Activated naive CD8-positive, alpha-beta T cell treated with anti-CD3 and anti-CD28 coated beads, Interleukin-2, amount 10 ng/mL, durations not matched to agents 7 days and 5 days (primary cell): ENCODE measurements at places on chromosomes 12 and 14.

GRCh38 chr14:61564618-61565091 lies 130.7 kb upstream of the HIF1A start:
- H3K27me3 ChIP-seq, result no peaks in the 10 kb centered on the region
- peaks cover 34% of the 10 kb centered on the region for H3K4me1 ChIP-seq
- H3K27ac ChIP-seq, result no peak overlapping the region
- no peak overlapping the region for H3K4me3 ChIP-seq
- H3K36me3 ChIP-seq, result peaks cover 6% of the 10 kb centered on the region

DNA sequence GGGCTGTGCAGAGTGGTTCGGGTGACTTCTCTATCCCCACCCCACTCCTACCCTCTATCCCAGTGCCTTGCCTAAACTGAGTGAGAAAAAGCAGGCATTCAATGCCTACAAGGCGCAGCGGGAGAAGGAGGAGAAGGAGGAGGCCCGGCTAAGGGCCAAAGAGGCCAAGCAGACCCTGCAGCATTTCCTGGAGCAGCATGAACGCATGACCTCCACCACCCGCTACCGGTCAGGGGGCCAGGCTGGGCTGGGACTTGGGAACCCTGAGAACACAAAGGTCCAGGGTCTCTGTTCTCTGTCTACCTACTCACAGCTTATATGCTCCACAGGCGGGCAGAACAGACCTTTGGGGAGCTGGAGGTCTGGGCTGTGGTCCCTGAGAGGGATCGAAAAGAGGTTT lies 11.7 kb downstream of the PRPF40B start:
- DNase-seq, result no peak
- H3K36me3 ChIP-seq, result peaks cover 3% of the 10 kb centered on the region
- H3K4me1 ChIP-seq, result peaks cover 19% of the 10 kb centered on the region
- H3K4me3 ChIP-seq, result no peak overlapping the region

GRCh38 chr12:108730365-108731104 lies 783 bp downstream of the CORO1C start:
- peaks cover 40% of the 10 kb centered on the region for H3K4me1 ChIP-seq
- H3K27ac ChIP-seq, result peak overlapping the region; percentile 84
- no peaks in the 10 kb centered on the region for H3K27me3 ChIP-seq
- peaks cover 2% of the 10 kb centered on the region for H3K36me3 ChIP-seq

DNA sequence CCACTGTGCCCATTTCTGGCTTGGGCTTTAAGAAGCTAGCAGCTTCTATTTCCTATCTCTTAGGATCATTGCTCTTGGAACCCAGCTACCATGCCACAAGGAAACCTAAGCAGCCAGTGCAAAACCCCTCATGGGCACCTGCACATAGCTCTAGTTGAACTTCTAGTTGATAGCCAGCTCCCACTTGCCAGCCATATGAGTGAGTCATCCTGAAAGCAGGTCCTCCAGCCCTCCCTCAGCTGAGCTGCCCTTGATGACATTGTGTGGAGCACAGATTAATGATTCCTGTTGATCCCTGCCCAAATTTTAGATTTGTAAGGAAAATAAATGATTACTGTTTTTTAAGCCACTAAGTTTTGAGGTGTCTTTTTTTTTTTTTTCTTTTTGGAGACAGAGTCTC lies 234.2 kb upstream of the FBXO33 start:
- H3K36me3 ChIP-seq, result peaks cover 2% of the 10 kb centered on the region
- no peak for DNase-seq
- no peaks in the 10 kb centered on the region for H3K27me3 ChIP-seq
- peaks cover 9% of the 10 kb centered on the region for H3K4me1 ChIP-seq
- H3K4me3 ChIP-seq, result no peak overlapping the region
